Stimulated activated CD8-positive, alpha-beta memory T cell treated with anti-CD3 and anti-CD28 coated beads, Interleukin-4, amount 100 ng/mL, for 1 hour (primary cell): ENCODE measurements at places on chromosomes 6 and 20.

- DNase-seq = no peak
These were observed 936 bp upstream of the TMX4 start for GRCh38 chr20:8020314-8021079.

- DNase-seq = no peak
These were observed 39.0 kb downstream of the ADGRF4 start for GRCh38 chr6:47737406-47737805.

DNA sequence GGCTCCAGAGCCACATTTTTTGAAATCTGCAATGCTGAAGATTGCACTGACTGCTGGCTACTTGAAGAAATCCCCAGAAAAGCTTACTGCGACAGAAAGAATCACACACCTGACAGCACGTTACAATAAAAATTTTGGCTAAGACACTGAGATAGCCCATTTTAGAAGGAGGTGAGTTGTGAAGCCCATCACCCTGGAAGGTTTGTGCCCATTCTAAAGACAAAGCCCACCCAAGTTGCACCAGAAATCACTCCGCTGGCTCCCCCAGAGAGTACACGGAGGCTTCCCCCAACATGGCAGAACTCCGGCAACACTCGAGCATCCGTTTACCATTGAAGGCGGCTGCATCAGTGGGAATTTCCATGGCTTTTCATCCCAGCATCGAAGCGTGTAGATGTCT lies 29.4 kb downstream of the LPA start:
- no peak for DNase-seq

GRCh38 chr6:68197356-68197755 lies 437.7 kb upstream of the ADGRB3 start:
- no peak for DNase-seq

DNA sequence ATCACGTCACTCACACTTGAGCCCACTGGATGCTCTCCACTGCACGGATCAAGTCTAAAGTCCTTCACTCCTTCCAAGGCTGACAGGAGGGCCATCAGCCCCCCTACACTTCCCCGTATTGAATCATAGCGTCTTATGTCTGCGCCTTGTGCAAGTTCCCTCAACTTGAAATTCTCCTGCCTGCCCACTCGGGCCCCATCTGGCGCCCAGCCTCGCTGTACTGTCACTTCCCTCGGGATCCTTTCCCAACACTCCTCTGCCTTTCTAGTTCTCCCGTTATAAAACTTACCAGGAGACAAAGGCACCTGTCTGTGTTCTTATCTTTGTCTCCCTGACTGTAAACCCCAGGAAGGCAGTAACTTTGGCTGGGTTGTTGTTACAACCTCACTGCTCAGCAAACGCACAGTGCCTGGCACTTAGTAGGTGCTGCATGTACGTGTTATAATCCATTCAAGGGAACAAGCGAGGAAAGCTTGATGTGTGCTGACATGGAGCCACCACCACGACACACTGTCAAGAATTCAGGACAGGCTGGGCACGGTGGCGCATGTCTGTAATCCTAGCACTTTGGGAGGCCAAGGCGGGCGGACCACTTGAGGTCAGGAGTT lies 33.8 kb upstream of the ZFAND3 start:
- no peak for DNase-seq

DNA sequence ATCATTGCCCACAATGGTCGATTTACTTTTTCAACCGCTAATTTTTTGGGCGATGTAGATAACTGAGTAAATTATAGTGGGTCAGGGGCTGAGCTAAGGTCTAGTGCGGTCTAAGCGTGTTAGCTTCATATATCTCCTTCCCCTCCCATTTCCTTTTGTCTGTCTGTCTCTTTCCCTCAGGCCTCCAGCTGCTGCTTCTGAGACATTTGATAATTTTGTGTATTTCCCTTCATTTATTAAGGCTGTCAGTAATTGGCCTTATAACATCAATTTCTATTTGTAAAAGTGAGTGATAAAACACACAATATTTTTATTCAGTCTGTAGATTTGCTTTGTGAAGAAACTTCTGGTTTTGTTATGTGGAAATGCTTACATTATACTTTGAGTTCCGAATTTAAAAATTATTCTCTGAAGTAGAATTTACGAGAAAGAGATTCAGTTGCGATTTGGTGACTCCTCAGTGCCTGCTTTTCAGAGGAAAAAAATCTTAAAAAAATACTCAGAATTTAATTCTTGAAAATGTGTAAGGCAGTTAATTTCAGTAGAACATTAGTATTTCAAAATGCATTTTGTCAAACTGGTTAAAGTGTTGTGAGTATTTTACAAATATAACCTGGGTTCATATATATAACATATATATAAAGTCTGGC lies 1.4 kb downstream of the TMEM170B start:
- DNase-seq = no peak

- no peak for DNase-seq
These were observed 342.7 kb downstream of the ESR1 start for GRCh38 chr6:152150196-152150595.

- no peak for DNase-seq
These were observed 19.4 kb upstream of the REPS1 start for GRCh38 chr6:139007428-139007827.

DNA sequence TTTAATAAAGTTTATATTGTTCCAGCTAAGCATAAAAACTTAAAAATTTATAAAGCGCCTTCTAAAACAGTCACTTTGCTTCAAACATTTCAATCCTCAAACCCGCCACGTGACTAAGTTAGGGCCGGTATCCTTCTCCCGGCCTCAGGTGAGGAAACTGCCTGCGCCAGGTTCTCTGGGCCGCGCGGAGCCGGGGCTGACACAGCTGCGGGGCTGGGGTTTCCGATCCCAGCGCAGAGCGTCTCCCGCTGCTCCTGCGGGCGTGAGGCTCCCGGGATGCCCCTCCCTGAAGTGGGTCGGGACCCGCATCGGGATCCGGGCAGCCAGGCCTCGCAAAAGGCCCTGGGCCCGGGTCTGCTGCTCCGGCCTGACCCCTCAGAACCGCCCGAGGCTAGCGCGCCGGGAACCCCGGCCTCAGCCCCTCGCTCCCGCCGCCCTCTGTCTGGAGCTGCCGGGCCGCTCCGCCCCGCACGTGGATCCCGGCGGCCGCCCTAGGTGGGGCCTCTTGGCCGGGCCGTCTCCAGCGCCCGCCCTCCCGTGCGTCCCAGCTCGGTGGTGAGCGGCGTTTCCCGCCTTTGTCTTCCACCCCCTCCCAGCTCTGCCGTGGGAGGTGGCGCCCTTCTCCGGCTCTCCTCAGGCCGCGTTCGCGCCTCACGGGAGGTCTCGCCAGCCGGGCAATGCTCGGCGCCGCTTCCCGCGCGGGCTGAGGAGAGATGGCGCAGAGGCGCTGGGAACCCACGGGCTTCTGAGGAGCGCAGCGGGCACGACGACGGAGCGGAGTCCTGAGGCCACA lies 267.9 kb downstream of the DLL1 start:
- DNase-seq = no peak

- no peak for DNase-seq
These were observed 47.5 kb upstream of the NHSL1 start for GRCh38 chr6:138546733-138547185.

- no peak for DNase-seq
These were observed 534.8 kb downstream of the BMP2 start for GRCh38 chr20:7302250-7302649.

DNA sequence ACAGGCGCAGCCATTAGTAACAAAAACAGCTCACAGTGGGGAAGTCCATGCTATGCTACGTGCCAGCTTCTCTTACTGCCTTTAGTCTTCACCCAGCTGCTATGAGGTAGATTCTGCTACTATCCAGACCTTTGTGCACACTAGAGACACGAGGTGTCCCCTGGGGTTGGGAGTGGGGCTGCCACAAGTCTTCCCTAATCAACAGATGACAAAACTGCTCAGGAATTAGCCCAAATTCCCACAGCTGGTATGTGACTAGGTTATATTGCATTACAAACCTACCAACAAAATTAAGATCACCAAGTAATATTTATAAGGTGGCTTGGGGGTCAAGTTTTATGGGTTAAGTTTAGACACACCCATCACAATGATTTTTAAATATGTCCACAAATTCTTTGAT lies 63.3 kb downstream of the PSMB1 start:
- no peak for DNase-seq

DNA sequence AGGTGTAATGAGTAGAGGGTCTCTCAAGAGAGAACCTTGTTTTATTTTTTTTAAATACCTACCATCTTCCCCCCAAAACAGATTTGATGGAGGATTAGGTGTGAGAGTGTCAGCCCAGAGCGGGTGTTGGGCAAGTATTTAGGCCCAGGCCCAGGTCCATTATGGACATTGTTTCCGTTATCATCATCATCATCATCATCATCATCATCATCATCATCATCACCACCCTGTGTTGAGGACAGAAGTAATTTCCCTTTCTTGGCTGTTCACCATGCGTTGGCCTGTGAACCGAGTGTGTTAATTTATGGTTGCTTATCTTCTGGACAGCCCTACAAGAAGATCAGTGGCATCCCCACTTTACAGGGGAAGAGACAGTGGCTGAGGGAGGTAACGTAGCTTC lies 28.6 kb downstream of the PSMF1 start:
- no peak for DNase-seq

- DNase-seq = no peak
These were observed 260.5 kb upstream of the EPHA7 start for GRCh38 chr6:93679836-93680235.

DNA sequence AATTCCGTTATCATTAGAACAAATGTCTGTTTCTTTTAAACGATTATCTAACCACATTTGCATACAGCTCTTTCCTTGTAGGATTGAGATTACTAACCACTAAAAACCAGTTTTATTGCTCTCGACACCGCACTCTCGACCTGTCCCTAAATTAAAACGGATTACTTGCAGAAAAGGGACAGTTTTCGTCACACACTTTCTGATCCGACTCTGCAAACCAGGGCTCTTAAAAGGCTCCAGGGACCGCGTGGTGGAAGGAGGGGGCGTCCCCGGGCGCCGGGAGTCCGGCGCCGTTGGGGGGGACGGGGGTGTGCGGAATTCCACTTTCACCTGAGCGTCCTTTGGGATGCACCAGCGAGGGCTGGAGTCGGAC lies 731 bp downstream of the MAK start:
- DNase-seq = no peak

GRCh38 chr6:132231121-132231884 lies 170.0 kb downstream of the MOXD1 start:
- no peak for DNase-seq

DNA sequence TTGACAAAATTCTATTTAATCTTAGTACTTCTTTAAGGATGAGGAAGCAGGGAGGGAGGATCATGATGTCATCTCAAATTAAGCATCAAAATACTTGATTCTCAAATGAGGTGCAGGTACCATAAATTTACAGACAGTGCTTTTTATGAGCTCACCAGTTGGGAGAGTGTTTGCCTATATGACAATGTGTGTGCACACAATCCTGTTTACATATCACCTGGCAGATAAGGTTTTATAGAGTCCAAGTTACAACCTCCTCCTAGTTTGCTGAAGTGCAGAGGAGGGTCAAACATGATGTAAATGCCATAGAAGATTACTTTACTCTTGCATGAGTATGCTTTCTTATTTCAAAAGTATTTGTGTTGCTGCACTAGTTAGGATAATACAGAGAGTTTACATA lies 6.4 kb downstream of the ATXN1 start:
- no peak for DNase-seq

- no peak for DNase-seq
These were observed 1.4 kb downstream of the RIMS1 start for GRCh38 chr6:71887744-71888230.

DNA sequence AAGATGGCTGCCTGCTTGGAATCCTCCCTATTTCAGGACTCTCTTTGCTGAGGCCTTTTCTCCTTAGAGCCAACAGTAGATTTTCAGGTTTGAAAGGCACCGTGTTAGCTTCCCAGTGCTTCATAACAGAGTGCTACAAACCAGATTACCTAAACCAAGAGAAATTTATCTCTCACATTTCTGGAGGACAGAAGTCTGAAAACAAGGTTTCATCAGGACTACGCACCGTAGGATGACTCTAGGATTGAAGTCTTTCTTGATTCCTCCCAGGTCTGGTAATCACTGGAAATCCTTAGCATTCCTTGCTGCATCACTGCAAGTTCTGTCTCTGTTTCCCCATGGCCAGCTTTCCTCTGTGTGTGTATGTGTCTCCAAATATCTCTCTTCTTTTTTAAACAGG lies 508.4 kb upstream of the GJE1 start:
- no peak for DNase-seq

- DNase-seq = no peak
These were observed 31.2 kb downstream of the PRR18 start for GRCh38 chr6:166277018-166277417.

DNA sequence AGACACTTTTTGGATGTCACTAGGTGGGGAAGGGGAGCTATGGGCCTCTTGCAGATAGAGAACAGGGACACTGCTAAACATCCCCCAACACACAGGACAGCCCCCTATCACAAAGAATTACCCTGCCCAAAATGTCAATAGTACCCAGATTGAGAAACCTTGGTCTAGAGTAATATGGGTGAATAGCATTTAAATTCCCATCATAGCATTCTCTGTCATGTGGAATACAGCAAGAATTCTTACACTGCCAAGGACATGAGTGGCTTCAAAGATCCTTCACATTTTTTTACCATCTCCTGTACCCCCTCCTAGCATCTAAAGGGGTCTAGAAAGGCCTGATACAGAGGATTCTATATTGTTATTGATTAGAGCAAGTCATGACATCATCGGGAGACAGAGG lies 83.1 kb upstream of the SSTR4 start:
- DNase-seq = no peak

DNA sequence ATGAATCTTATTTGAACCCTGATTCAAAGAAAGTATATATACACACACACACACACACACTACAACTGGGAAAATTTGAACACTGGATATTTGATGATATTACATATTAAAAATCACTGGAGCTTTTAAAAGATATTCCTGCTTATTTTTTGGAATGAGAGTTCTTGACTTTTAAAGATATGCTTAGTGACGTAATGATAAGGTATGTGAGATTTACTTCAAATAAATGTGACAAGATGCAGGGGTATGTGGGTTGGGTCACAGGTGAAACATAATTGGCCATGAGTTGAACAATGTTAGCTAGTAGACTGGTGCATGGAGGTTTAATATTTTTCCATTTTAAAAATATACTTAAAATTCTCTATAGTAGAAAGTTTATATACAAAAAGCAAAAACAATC lies 258.6 kb downstream of the CBLN4 start:
- DNase-seq = no peak

DNA sequence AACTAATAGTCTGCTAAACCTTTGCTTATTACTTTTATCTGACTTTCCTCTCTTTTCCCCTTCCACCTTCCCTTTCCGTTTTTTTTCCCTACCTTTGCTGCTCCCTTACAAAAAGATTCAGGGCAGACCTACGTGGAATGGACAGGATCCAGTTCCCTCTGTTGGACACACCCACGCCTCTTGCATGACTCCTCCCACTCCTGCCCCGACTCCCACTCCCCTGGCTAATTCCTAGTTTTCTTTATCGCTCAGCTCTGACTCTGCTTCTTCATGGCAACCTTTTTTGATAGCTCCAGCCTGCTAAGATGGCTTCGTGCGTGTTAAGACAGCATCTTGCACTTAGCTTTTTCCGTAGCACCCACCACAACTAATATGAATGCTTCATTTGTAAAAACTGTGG lies 715.6 kb upstream of the NRSN1 start:
- DNase-seq = no peak

DNA sequence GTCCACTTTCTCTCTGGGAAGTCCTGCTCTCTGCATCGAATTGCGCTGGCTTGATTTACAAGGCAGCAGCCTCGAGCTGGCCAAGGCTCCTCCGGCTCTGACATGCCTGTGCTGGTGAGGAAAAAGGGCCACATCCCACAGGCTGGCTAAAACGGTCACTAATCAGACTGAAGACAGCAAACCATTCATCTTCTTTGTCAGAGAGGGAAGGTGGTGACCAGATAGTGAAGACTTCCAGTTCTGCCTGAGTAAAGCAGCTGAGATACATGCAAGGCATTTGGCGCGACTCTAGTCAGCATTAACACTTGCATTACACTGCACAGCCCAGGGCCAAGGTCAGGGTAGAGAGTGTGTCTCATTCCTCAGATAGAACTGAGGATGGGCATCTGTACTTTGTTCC lies 203.2 kb upstream of the MAP3K7 start:
- DNase-seq = no peak
